ENCODE measurements at places on chromosomes 12 and 14. TPM values are rescaled to one million over a fixed set of nuclear protein-coding genes. Genes with fewer than 3 reads are reported as not detected.

The NEUROD4 gene
- not detected for total RNA-seq

The RASAL1 gene
- total RNA-seq = not detected

The LIN7A gene
- total RNA-seq = 0.19 TPM

The GLT8D2 gene
- 0.76 TPM for total RNA-seq

The KLHDC2 gene
- 42.4 TPM for total RNA-seq

The TAS2R19 gene
- total RNA-seq = 5.5 TPM

The FOXM1 gene
- 15.0 TPM for total RNA-seq

The LRRC10 gene
- not detected for total RNA-seq

The VDR gene
- total RNA-seq = 0.38 TPM

The CLEC7A gene
- not detected for total RNA-seq

The HPD gene
- total RNA-seq = not detected

The C1R gene
- total RNA-seq = 1.1 TPM

The NFATC4 gene
- total RNA-seq = 11.4 TPM

The C12orf60 gene
- 2.2 TPM for total RNA-seq
